ENCODE measurements at places on chromosomes 12 and 14.

DNA sequence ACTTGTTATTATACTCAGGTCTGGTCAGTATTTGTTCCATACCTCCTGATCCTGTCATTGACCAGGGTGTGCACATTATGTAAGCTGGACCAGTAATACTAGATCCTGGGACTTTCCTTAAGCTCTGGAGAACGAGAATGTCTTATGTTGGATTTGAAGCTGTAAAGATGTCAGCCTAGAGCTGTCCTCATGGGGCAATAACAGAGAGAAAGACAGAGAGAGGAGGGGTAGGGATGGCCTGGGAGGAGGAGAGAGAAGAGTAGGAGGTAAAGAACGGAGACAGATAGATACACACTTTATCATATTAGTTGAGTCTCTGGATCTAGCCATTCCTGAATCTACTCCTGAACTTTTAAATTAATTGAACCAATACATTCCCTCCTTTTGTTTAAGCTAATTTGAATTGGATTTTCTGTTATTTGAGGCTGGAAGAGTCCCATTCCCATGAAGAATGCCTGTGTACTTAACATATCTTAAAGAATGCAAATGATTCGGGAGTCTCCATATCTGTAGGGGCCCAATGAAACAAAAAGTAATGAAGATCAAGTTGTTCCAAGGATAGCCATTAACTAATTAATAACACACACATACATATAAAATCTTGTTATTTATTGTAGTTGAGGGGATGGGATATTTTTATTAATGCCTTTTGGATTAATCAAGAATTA lies 55.9 kb downstream of the PLEKHA5 start:
- H3K36me3 ChIP-seq, result no peaks in the 10 kb centered on the region
- DNase-seq, result no peak
- H3K4me1 ChIP-seq, result peaks cover 16% of the 10 kb centered on the region
- H3K27ac ChIP-seq, result no peak overlapping the region
- H3K4me3 ChIP-seq, result no peak overlapping the region
- H3K27me3 ChIP-seq, result no peaks in the 10 kb centered on the region

DNA sequence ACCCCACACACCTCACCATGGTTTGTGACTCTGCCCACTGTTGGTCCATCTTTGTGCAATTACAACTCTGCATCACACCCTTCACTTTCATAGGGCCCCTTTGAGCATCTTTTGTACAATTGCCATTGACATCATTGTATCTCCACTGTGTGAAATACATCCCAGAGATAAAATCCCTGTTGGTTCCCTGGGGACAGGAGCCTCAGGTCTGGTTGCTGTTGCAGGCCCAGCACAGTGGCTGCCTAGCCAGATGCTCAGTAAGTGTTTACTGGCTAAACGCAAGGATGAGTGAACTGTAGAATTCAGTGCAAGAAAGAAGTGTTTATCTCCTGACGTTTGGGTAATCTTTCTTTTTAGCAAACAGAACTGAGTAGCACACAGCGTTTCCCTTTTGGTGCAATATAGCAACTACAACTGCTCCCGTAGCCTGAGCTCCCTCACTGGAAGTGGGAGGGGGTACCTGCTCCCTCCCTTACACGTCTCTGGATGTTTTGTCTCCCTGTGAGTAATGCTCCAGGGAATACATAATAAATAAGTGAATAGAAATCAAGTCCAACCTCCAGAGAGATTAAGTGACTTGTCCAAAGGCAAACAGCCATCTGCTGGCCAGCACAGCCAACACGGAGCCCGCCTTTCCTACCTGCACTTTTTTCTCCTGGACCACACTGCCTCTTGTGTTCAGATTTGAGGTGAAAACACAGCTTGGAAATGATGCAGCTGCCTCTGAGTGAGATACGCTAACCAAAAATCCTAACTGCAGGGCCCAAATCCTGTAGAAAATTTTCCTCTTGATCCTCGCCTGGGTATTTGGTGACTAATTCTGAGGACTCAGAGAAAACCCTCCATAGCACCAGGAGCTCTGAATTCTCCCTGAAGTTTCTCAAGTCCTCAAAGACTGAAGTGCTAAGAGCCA lies 27.4 kb downstream of the GALNT16 start:
- no peak overlapping the region for H3K4me3 ChIP-seq
- H3K27ac ChIP-seq, result no peak overlapping the region

DNA sequence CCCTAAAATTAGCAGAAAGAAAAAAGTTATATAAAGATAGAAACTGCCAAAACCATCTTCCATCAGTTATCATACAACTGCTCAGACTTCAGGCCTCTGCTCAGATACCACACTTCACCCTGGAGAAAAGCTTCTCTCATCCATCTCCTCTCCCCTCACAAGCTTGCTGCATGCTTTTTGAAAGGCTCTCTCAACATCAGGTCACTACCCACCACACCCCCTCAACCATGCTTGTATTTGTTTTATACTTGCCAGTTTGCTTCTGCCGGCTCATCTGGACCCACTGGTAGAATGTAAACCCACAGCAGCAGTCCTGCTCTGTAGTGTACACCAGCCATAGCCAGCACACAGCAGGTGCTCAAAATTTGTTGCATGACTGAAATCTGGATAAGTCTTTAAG lies 8.8 kb downstream of the PPP1CC start:
- H3K27me3 ChIP-seq, result no peaks in the 10 kb centered on the region
- H3K4me3 ChIP-seq, result no peak overlapping the region
- H3K4me1 ChIP-seq, result peaks cover 5% of the 10 kb centered on the region
- DNase-seq, result no peak
- H3K36me3 ChIP-seq, result peaks cover 20% of the 10 kb centered on the region
- no peak overlapping the region for H3K27ac ChIP-seq

GRCh38 chr12:127595506-127595905 lies 671.5 kb upstream of the TMEM132C start:
- no peaks in the 10 kb centered on the region for H3K36me3 ChIP-seq
- H3K4me1 ChIP-seq, result no peaks in the 10 kb centered on the region
- H3K27me3 ChIP-seq, result no peaks in the 10 kb centered on the region
- no peak overlapping the region for H3K4me3 ChIP-seq

DNA sequence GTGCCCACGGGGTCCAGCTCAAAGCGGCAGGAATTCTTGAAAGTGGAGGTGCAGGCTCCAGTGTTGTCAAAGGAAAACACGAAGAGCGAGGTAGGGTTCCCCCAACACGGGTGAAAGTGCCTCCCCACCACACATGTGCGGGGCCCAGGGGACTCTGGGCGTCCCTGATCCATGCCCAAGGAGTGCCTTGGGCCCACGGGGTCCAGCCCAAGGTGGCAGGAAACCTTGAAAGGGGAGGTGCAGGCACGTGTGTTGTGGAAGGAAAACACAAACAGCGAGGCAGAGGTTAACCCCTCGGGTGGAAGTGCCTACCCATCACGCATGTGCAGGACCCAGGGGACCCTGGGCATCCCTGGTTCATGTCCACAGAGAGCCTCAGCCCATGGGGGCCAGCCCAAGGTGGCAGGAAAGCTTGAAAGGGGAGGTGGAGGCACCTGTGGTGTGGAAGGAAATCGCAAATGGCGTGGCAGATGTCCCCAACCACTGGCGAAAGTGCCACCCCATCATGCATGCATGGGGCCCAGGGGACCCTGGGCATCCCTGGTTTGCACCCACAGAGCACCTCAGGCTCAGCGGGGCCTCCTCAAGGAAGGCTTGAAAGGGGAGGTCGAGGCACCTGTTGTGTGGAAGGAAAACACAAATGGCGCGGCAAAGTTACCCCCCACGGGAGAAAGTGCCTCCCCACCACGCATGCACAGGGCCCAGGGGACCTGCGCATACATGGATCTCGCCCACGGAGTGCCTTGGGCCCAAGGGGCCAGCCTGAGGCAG lies 584.6 kb downstream of the ALG10 start:
- H3K4me1 ChIP-seq, result no peaks in the 10 kb centered on the region
- H3K27me3 ChIP-seq, result no peaks in the 10 kb centered on the region
- DNase-seq, result no peak
- H3K4me3 ChIP-seq, result no peak overlapping the region
- no peak overlapping the region for H3K27ac ChIP-seq
- H3K36me3 ChIP-seq, result no peaks in the 10 kb centered on the region

DNA sequence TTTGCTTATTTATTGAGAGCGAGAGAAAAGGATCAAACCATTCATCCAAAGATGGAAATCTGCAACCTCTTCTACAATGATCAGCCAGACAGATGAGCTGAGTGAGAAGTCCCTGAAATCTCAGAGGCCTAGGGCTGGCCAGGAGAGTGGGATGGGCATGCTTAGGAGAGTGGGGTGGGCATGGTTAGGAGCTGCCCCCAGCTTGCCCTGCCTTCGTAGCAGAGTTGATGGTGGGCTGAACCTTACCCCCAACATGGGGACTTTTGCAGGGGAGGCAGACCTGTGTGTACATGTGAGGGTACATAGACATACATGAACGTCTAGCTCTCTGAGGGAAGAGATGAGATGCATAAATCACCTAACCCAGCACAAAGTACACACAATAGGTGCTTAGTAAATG lies 95.7 kb upstream of the ESRRB start:
- no peaks in the 10 kb centered on the region for H3K36me3 ChIP-seq
- H3K4me3 ChIP-seq, result no peak overlapping the region
- H3K4me1 ChIP-seq, result no peaks in the 10 kb centered on the region
- DNase-seq, result no peak

DNA sequence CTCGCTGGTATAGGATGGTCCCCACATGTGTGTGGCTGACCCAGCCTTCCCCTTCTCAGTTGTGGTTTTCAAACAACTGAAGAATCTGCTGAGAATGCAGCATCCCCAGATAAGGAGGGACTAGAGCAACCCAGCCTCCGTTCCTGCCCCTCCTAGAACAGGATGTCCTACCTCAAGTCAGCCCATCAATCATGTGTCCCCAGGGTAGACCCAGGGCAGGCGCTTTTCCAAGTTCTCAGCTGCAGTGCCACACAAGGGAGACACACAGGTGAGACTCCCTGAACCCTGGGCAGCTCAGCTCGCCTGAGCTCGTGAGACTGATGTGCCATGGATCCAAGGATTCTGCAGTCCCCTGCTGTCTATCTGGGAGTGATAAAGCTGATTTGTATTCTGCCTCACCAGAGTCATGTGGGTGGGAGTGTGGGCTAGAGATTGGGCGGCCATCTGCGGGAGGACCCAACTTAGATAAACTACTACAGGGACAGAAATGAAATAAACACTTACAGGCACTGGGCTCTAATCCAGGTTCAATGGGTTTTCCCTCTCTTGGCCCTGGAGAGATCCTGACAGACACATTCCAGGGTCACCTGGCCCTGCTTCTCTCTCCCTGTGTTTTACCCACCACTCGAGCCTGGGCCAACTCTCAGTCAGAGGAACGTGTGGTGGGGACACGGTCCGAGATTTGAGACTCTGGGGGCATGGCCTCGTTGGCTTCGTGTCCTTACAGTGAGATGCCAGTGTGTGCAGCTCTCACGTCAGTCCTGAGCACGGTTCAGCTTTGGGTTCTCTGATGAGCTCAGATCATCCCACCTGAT lies 303.5 kb upstream of the SFSWAP start:
- H3K4me1 ChIP-seq, result no peaks in the 10 kb centered on the region
- no peak overlapping the region for H3K4me3 ChIP-seq
- no peaks in the 10 kb centered on the region for H3K36me3 ChIP-seq
- no peak for DNase-seq

DNA sequence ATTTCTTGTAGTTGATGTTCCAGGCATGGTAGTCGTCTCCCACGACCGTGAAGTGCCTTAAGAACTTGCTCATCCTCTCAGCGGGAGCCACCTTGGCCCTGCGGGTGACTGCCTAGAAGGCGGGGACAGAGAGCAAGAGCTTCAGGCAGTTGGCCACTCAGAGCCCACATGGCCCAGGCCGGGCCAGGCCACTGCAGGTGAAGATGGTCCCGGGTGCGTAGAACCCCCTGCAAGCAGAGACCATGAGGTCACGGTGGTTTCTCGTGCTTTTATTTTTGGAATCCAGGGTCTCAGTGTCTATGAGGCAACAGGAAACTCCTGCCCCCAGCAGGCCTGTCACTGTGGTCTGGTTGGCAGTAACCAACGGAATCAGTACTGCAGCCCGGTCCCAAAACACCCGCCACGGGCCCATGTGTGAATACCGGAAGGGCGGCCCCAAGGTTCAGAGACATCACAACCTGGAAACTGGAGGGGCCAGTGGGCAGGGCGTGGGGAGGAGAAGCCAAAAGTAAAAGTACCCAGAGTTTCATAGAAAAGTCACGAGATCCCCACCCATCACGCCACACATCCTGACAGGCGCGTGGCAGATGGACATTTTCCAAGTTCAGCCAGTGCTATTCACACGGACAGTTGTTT lies 27.5 kb downstream of the HVCN1 start:
- no peak overlapping the region for H3K27ac ChIP-seq
- H3K4me1 ChIP-seq, result no peaks in the 10 kb centered on the region
- no peaks in the 10 kb centered on the region for H3K36me3 ChIP-seq
- no peak for DNase-seq

DNA sequence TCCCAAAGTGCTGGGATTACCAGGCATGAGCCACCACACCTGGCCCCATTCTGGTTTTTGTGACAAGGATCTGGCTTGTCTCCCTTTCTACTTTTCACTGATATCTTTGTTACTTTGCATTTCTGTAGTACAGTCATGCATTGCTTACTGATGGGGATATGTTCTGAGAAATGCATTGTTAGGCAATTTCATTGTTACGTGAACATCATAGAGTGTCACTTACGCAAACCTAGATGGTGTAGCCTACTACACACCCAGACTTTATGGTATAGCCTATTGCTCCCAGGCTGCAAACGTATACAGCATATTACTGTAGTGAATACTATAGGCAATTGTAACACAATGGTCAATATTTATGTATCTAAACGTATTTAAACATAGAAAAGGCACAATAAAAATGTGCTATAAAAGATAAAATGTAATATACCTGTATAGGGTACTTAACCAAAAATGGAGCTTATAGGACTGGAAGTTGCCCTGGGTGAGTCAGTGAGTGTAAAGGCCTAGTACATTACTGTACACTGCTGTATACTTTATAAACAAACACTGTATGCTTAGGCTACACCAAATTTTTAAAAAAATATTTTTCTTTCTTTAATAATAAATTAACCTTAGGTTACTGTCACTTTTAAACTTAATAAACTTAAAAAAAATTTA lies 16.0 kb downstream of the MRPL42 start:
- H3K27ac ChIP-seq, result no peak overlapping the region
- peaks cover 54% of the 10 kb centered on the region for H3K36me3 ChIP-seq
- H3K4me3 ChIP-seq, result no peak overlapping the region
- H3K4me1 ChIP-seq, result peaks cover 5% of the 10 kb centered on the region
- DNase-seq, result no peak

DNA sequence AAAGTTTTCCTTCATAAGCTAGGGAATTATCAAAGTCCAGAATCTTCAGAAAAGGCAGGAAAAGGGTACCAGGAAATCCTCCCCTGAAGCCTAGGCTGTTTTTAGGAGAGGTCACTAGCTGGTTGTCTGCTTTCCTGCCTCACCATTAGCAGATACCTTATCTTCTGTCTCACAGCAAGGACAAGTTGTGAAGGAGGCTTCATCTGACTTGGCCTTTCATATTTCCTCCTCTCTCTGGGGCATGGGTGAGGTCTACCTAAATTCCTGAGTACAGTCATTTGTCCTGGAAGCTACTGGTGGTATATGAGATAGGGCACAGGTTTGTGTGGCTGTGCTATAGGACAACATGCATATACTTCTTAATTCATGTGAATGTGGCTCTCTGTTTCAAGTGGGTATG lies 2.3 kb downstream of the FOXJ2 start:
- H3K4me1 ChIP-seq, result peaks cover 47% of the 10 kb centered on the region
- no peaks in the 10 kb centered on the region for H3K27me3 ChIP-seq
- H3K27ac ChIP-seq, result peak overlapping the region; percentile 22
- H3K4me3 ChIP-seq, result peak overlapping the region; percentile 89
- no peaks in the 10 kb centered on the region for H3K36me3 ChIP-seq

GRCh38 chr14:58488550-58488949 lies 61.0 kb downstream of the KIAA0586 start:
- H3K27ac ChIP-seq, result peak overlapping the region; percentile 11
- no peak overlapping the region for H3K4me3 ChIP-seq
- no peaks in the 10 kb centered on the region for H3K27me3 ChIP-seq
- H3K36me3 ChIP-seq, result peaks cover 5% of the 10 kb centered on the region
- peaks cover 9% of the 10 kb centered on the region for H3K4me1 ChIP-seq

Data from astrocyte (in vitro differentiated cells and primary cell).